ENCODE measurements at places on chromosomes 6 and 20.
A peak's percentile ranks its signal among the peaks of the same experiment; 100 is the strongest.

GRCh38 chr20:1880529-1881239, 14.5 kb upstream of the SIRPA start:
- DNase-seq: no peak

DNA sequence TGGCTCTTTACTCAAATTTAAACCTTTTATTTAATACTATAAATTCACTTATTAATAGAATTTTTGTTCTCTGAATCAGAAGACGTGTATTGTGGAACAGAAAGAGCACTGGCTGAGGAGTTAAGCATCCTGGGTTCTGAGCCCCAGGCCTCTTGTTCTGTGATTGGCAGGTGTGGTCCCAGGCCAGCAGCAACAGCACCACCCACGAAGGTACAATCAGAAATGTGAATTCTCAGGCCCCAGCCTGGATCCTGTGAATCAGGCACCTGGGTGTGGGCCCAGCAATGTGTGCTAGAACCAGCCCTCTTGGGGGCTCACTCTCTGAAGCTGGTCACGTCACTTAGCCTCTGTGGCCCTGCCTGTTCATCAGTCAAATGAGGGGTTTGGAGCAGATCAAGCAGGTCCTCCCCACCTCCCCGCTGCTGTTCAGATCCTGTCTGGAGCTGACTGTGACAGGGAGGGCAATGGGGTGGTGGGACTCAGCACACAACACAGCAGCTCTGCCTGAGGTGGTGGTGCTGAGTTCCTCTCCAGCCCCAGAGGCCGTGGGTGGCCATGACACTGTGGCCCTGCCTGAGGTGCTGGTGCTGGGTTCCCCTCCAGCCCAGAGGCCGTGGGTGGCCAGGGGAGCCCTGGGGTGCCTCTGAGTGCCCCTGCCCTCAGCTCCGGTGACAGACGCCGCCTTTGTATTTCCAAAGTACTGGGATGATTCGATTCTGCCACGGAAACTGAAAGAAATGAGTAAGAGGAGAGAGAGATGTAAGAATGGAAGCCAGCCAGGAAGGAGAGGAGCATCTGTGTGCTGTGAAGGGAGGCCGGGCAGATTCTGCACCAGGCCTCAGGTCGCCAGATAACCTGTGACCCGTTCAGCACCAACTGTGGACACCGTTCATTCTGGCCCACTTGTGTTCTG, 41.6 kb upstream of the FRMD1 start:
- DNase-seq: no peak

DNA sequence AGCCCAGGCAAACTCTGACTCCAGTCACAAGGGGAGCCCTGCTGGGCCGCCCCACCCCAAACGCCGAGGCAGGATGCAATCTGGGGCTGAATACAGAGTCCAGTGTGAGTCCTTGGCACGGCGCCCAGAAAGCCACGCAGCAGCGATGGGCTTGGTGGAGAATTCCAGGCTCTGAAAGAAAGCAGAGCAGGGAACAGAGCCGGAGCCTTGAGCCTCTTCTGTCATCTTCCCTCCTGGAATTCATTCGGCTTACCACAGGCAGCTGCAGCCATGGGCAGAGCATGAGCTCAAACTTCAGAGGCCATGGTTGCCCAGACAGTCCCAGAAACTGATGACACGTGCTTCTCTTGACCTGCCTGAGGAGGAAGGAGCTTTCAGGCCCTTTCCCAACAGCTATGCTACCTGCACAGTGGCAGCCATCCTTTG, 441.1 kb upstream of the JARID2 start:
- DNase-seq: peak; percentile 97

GRCh38 chr6:20846602-20847028, 312.4 kb downstream of the CDKAL1 start:
- DNase-seq: peak; percentile 16

DNA sequence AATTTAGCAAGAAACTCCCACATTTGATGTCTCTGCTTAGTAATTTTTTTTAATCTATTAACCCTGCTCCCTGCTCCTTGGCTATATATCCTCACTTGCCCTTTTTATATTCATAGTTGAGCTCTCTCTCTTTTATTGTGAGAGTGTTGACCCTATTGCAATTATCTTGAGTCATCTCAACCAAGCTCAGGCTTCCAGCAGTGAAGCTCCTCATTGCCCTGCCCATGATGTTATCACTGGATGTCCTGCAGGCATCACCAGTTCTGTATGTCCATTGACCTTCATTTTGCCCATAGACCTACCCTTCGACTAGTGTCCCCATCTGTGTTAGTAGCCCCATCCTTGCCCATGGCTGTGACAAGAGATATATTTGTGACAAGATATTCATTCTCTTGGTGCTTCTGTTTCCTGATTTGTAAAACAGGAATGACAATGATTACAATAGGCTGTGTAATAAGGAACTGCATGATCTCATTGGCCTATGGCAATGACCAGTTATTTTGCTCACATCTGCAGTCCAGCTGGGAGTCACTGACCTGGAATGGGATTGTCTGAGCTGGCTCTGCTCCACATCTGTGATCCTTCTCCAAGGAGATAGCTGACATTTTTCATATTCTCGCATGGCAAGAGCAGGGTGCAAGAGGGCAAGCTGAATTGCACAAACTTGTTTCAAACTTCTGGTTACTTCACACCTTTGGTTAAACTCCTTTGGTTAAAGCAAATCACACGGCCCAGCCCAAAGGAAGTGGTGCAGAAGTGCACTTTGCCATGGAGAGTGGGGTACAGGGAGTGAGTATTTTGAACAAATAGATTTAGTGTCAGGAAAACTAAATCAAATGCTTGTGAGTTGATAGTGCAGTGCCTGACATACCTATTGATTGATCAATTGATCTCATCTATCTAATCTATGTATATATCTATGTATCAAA, 47.7 kb upstream of the CST5 start:
- DNase-seq: no peak

GRCh38 chr20:25248786-25249172, 894 bp downstream of the PYGB start:
- DNase-seq: no peak
